ENCODE measurements at places on chromosomes 16 and 17.

GRCh38 chr16:78693496-78693895 is 594.0 kb downstream of the WWOX start:
- no peak for DNase-seq

GRCh38 chr16:11639925-11640899 is 28.0 kb upstream of the SNN start:
- DNase-seq, result peak; percentile 94

GRCh38 chr16:86848821-86849220 is 270.5 kb downstream of the FOXL1 start:
- DNase-seq, result peak; percentile 20

DNA sequence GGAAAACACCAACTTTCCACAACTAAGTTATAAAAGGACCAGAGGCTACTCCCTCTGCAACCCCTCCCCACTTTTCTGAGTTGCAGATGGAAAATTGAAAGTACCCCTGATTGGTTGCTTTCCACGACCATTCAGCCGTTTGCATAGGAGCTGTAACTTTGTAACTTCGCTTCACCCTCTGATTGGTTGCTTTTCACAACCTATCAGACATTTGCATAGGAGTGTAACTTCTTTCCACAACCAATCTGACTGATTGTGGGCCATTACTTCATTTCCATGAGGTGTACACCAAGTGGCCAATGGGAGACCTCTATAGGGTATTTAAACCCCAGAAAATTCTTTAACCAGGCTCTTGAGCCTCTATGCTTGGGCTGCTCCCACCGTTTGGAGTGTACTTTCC is 644.1 kb downstream of the WWOX start:
- no peak for DNase-seq

DNA sequence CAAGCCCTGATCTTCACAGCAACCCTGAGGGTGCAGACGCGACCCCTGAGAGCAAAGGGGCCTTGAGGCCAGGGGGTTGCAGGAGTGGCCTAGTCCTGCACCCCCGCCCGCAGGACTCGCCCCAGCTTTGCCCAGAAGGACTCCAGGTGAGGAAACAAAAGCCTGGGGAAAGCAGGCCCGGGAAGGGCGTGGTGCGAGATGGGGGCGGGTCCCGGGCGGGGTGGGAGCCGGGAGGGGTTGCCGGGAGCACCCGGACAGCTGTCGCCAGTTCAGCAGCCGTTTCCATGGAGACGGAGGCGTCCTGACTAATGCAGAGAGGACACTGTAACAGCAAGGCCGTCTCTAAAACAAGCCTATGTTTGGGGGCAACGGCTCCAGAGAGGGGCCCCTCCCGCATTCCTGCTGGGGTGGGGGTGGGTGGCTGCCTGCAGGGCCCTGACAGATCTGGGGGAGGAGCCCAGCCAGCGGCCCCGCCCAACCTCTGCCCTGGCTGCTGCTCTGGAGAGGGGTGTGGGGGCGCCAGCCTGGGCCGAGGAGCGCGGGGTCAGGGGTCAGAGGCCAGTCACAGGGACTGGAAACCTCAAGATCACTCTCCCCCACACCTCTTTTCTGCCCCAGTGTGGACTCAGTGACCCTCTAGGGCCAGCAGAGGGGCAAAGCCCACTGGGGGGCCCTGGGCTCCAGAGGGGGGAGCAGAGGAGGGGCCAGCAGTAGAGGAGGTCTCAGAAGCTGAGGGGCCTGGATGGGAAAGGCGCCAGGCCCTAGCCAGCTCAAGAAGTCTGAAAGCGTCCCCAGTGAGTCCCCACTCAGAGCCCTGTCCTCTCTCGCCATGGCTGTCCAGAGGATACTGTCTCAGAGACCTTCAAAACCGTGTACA is 3.1 kb upstream of the TPPP3 start:
- peak; percentile 87 for DNase-seq

- no peak for DNase-seq
These were observed 12.6 kb downstream of the MAP3K3 start for GRCh38 chr17:63634816-63635215.

DNA sequence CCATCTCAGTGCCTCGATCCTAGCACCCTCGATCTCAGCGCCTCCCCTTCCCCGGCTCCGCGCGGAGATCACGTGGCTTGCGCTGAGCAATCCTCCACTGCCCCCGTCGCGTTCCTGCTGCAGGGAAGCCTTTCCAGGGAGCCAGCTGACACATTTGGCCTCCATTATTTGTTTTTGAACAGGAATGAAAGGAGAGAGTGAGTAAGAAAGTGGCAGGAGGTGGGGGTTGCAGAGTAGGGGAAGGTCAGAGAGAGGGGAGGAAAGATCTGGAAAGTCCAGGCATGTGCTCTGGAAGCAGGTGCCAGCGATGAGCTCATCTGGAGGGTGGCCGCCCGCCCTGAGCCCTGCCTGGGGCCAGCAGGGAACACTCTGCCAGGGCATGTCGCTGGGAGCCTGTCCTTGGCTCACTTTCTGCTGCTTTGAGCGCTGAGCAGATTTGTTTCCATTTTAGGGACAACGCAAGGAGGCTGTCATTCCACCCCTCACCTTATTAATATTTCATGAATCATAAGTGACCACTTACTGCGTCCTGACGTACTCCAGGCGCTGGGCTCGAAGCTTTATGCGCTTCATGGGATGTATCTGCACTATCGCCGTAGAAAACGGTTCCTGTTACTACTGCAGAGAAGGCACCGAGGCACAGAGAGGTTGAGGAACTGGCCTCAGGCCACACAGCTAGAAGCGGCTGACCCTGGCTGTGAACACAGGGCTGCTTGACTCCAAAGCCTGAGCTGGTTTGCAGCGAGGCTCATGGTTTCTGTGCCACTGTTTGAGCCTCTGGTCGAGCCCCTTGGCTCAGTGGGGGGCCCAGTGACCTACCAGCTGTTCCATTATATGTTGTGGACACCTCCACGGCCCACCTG is 283.1 kb downstream of the SEC14L1 start:
- peak; percentile 96 for DNase-seq

DNA sequence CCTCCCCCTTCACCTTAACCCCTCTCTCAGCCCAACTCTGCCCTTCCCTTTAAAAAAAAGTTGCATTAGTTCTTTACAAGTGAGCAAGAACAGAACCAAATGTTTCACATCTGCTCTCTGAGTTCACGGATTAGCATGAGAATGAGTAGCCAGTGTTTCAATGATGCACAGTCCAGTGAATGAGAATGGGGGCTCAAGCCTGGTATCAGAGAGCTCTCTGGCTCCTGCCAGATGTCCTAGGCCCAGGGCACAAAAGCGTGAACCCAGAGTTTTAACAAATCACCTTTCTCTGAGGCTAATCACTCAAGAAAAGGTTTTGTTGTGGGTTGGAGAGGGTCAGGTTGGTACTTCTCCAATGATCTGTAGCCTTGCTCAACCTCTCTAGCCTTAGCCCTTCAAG is 41.5 kb upstream of the HS3ST3A1 start:
- no peak for DNase-seq

- peak; percentile 78 for DNase-seq
These were observed 55.8 kb upstream of the FASN start for GRCh38 chr17:82153745-82154375.

DNA sequence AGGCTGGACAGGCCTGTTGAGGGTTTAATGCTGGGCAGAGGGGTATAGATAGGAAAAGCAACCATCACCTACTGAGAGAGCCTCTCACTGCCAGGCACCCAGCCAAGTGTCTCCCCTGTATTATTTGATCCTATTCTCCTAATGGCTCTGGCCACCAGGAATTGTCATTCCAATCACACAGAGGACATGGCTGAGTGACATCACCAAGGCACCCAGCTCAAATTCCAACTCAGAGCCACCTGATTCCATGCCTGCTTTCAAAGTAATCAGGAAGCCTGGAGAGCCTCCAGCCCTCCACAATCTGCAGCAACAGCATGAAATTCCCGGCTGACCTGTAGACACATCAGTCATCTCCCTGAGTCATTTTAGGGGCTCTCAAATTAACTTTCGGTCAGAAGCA is 368.9 kb upstream of the C16orf82 start:
- no peak for DNase-seq

GRCh38 chr17:76404256-76404655 is 19.8 kb downstream of the SPHK1 start:
- no peak for DNase-seq

GRCh38 chr16:84913315-84913714 is 93.5 kb downstream of the CRISPLD2 start:
- no peak for DNase-seq

DNA sequence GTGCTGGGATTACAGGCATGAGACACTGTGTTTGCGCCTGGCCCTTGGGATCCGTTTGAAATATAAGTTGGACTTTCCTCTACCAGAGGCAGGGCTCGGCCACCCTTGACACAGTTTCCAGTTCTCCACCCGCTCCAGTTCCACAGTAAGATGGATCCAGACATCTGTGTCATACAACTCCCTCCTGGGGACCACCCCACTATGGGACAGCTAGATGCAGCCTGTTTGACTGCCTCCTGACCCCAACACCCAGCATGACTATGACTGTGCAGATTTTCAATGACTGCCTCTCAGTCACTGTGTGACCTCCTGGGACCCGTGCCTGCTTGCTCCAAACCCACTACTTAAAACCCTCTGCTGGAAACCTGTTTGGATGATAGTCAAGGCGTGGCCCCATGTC is 166.7 kb downstream of the IRF8 start:
- DNase-seq, result no peak

GRCh38 chr17:77503916-77504651 is 363.3 kb downstream of the SEC14L1 start:
- no peak for DNase-seq

DNA sequence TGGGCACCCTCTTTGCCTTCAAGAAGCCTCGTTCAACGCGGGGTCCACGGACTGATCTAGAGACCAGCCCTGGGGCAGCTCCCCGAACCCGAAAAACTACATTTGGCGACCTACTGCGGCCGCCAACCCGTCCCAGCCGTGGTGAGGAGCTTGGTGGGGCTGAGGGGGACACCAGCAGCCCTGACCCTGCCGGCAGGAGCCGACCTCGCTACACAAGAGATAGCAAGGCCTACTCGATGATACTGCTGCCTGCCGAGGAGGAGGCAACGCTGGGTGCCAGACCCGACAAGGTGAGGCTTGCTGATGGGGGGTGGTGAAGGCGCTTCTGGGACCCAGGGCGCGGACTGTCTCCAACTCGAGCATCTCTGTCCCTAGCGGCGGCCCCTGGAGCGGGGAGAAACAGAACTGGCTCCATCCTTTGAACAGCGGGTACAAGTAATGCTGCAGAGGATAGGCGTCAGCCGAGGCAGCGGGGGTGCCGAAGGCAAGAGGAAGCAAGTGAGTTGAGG is 5.6 kb downstream of the ACD start:
- DNase-seq, result no peak

- no peak for DNase-seq
These were observed 56.8 kb downstream of the B9D1 start for GRCh38 chr17:19305761-19306159.
